Motor neuron (in vitro differentiated cells): ENCODE measurements at places on chromosomes 12 and 14.

- ATAC-seq: peak; percentile 66
These were observed 88.6 kb downstream of the PRMT8 start for GRCh38 chr12:3579446-3580093.

DNA sequence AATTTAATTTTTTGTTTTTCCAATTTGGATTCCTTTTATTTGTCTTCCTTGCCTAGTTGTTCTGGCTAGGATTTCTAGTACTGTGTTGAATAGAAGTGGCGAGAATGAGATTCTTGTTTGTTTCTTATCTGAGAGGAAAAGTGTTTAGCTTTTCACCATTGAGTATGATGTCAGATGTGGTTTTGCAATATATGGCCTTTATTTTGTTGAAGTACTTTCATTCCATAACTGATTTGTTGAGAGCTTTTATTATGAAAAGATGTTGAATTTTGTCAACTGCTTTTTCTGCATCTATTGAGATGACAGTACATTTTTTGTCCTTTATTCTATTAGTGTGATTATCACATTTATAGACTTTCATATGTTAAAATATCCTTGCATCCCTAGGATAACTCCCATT is 462.0 kb downstream of the CCDC91 start:
- no peak for ATAC-seq

- ATAC-seq: peak; percentile 49
These were observed 2.0 kb upstream of the AP1G2 start for GRCh38 chr14:23569443-23570151.

- no peak for ATAC-seq
These were observed 14.3 kb downstream of the XRCC3 start for GRCh38 chr14:103700753-103701490.

- ATAC-seq: no peak
These were observed 15.8 kb downstream of the NID2 start for GRCh38 chr14:52053044-52053443.

DNA sequence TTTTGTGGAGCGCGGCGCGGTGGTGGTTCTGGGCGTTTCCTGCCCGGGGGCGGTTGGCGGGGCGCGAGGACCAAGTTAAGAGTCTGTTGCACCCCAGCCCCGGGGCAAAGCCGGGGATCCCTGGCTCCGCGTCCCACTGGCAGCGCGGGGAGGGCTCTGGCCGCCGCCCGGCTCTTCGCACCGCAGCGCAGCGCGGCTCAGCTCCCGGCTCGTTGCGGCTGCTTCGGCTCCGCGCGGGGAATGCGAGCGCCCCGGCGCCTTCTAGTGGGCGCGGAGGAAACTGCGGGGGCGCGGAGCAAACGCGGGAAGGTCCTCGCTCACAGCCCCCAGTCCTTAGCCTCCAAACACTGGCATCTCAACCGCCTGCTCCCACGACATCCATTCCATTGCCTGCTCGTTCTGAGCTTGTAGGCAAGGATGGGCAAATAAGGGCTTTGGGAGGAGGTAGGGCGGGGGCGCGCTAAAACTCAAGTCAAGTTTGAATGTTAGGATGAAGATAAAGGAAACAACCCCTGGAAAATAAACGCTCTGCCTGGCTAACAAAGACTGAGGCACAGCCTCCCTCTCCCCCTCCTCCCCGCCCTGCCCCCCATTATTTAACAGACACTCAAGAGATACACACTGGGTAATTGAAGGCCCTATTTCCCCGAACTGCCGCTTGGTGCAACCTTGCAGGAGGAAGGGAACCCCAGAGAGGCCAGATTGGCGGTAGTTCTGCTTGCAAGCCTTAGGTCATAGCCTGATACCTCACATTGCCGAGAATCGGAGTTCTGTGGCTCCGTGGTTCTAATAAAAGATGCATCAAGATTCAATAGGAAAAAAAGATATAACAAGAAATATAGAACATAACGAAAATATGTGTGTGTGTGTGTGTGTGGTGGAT is at the start of gene B4GALNT1:
Gene B4GALNT1, minus strand, starts transcription at position 244 of the 883 bp plus-strand sequence. CDS start 1,069 bp downstream, outside the sequence.
- peak; percentile 79 for ATAC-seq

DNA sequence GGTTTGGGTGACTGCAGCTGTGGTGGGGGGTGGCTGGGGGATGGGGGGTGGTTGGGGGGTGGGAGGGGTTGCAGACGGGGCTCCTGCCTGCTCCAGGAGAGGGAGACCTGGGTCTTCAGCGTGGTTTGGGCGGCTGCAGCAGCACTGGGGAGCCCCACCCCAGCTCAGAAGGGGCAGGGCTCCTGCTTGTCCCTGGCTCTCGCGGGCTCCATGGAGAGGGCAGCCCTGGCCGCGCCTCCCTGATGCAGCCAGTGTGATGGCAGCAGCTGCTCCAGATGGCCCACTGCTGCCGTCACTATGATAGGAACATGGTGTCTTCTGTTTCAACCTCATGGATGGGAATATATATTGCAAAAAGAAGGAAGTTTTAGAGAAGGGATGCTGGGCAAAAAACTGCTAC is 22.9 kb downstream of the TRHDE start:
- no peak for ATAC-seq

DNA sequence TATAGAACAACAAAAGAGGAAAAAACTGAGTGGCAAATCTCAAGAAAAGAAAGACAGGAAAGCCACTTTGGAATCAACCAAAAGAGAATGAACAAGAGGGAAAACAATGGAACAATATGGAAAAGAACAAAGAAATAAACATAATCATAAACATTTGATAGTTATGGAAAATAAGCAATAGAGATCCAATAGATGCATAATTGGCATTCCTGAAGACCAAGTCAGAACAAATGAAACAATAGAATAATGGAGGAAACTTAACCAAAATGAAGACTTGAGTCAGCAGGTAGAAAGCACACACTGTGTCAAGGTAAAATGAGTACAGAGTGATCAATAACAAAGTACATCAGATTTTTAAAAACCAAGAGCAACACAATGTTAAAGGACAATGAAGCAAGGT is 10.1 kb upstream of the RPS6KA5 start:
- no peak for ATAC-seq

- ATAC-seq: no peak
These were observed 40.9 kb downstream of the ATXN7L3B start for GRCh38 chr12:74578486-74578885.

GRCh38 chr14:62428429-62429203 is 616.6 kb downstream of the KCNH5 start:
- ATAC-seq: no peak

- ATAC-seq: no peak
These were observed 41.1 kb downstream of the GPR19 start for GRCh38 chr12:12654691-12655460.

- ATAC-seq: no peak
These were observed 56.0 kb downstream of the PLEKHG3 start for GRCh38 chr14:64760146-64760755.

- no peak for ATAC-seq
These were observed 153.1 kb upstream of the NPAS3 start for GRCh38 chr14:32785585-32785984.

DNA sequence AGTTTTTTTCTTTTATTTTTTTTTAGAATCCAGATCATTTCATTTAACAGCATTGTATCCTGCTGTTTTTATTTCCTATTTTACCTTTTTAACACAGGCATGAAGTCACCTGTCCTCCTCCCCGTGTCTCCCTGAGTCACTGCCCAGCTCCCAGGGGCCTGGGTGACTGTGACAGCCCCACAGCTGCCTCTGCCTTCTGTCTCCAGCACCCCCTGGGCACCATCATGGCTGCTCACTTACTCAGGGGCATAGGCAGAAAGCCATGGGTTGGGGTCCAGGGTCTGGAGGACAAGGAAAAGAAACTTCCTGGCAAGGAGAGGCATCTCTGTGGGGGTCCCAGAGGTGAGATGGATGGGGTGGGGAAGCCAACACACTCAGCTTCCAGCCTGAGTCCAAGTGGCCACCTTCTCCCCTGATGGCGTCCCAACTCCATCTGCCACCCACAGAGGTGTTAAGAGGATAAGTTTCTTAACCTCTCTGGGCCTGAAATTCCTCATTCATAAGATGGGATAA is 25.3 kb downstream of the TMEM63C start:
- ATAC-seq: no peak

DNA sequence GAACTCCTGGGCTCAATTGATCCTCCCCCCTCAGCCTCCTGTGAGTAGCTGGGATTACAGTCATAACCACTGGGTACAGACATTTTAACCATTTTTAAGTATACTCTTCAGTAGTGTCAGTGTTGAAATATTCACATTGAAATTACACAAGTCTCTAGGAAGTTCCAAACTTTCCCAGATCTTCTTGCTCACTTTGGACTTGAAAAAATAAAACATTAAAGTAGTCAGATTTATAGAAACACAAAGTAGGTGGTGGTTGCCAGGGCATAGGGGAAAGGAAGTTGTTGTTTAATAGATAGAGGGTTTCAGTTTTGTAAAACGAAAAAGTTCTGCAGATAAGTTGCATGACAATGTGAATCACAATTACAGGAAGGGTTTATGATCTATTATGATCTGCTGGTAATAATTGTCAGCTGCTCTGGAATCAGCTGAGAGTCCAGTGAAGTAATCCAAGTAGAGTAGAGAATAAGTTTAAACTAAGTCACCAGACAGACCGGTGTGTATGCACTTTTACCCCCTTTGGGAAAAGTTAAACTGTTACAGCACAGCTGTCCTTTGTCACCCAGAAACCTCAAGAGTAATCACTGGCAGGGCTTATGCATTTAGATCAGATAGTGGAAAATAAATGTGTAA is 27.4 kb downstream of the PCNX1 start:
- ATAC-seq: no peak

DNA sequence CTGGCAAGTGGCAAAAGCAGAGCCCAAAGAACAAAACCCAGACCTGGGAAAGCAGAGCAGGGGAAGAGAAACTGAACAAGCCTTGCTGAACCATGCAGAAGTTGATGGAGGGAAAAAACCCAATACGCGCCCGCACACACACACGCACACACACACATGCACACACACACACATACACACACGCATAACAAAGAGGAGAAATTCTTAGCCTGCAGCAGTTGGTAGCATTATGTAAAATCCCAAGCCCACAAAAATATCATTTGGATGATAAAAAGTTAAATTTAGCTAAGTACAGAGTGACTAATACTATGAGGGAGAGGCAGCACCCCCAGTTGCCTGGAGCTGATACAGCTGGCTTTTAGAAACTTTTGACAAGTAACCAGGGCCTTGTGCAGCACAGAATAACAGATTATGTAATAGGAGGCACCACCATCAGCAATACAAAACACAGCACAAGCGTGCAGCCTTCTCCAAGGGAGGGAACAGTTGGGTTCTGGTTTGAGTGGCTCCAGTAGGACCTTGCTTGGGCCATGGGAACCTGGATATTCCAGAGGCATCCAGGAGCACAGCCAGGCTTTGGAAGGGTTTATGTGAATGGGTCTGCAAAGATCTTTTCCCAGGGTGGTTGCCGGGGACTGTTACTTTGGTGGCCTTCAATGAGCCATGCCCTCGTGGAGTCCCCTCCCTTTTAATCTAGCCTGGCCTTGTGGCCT is 35.3 kb downstream of the PITPNM2 start:
- ATAC-seq: peak; percentile 68

- ATAC-seq: no peak
These were observed 126.1 kb downstream of the FIGNL2 start for GRCh38 chr12:51722431-51722830.

DNA sequence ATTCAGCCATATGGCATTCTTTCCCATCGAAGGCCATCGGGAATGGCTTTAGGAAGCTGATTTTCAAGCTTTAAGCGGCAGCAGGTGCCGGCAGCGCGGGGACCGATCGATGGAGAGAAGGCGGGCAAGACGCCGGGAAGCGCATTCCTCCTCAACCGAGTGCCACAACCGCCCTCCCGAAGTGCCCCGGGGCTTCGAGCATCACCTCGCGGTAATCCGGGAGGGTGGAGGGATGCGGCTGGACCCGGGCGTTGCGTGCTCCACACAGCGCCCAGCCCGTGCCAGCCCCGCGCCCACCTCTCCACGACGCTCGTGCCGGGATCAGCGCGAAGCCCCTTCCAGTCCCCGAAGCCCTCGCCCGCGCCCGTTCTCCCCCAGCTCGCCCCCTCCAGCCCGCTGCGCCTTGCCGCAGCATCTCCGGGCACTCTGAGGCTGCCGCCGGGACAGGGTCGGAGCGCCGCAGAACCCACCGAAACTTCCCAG is 3.2 kb downstream of the USP44 start:
- ATAC-seq: peak; percentile 64

GRCh38 chr14:70018230-70018629 is 139.0 kb downstream of the SMOC1 start:
- ATAC-seq: peak; percentile 9

DNA sequence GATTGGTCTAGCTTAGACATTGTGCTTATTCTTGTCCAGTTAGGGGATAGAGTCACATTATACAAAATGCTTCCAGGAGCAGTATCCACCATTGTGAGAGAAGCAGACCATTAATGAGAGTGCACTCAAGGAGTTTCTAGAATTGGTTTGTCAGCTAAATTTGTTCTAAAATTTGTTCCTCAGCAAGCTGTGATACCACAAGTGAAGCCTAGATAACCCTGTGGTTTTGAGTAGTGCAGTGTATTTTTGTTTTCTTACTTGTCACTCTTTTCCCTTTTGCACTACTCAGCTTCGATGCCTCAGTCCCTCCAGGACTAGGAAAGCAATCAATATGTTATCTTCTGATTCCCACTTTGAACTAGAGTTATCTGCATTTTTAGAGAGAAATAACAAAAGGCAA is 42.5 kb upstream of the AKAP6 start:
- ATAC-seq: no peak

GRCh38 chr12:115323223-115323905 is 639.4 kb upstream of the TBX3 start:
- ATAC-seq: no peak

DNA sequence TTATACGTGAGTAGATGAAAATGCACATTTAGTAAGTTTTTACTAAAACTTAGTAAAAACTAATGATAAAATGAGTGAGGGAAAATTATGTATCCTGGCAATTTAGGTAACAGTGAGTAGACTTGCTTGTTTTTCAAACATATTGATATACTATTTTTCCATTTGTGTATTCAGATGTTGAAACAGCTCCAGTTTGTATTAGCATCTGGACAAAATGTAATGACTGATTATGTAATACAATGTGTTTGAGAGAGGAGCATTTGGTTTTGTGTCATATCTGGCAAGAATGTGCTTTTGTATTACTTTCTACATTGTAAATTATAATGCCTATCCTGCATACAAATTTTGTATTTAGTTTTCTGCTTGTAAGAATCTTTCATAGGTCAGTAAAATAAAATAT is 5.6 kb downstream of the CNOT2 start:
- no peak for ATAC-seq

DNA sequence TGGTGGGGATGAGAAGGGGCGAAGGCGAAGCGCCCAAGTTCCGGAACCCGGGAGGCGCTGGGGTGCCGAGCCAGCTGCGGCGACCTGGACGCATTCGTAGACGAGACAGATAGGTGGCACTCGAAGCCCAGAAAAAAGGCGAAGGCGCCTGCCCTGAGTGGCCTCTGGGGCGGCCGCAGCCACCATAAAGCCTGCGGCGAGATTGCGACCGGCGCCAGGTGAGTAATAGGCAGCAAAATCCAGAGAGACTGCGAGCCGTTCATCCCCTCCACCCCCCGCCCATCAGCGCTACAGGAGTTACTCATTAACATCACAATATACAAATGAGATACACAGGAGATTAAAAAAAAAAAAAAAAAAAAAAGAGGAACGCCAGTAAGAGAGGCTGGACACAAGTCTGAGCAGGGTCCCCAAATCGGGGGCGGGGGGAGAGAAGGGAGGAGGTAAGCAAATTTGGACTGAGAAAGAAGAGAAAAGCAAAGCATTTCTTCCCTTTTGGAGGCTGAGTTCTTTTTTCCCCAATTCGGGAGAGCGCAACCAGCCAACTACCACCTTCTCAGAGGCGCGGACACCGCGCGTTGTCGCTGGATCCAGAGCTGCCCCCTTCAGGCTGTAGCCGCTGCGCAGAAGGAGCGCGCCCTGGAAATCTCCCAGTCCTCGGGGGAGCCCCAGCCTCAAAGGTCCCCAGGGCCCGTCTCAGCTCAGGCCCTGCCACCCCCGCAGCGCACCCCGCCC is 15.7 kb downstream of the TBX3 start:
- ATAC-seq: peak; percentile 94

- no peak for ATAC-seq
These were observed 128.2 kb downstream of the GRIP1 start for GRCh38 chr12:66550626-66551025.
